NCI-H1436 treated with DMSO at 0.1 percent for 48 hours (cell line): ENCODE measurements at places on chromosomes 5 and 9.

- no peak for DNase-seq
Measured at GRCh38 chr5:146466521-146467349, 19.6 kb downstream of the TCERG1 start.

DNA sequence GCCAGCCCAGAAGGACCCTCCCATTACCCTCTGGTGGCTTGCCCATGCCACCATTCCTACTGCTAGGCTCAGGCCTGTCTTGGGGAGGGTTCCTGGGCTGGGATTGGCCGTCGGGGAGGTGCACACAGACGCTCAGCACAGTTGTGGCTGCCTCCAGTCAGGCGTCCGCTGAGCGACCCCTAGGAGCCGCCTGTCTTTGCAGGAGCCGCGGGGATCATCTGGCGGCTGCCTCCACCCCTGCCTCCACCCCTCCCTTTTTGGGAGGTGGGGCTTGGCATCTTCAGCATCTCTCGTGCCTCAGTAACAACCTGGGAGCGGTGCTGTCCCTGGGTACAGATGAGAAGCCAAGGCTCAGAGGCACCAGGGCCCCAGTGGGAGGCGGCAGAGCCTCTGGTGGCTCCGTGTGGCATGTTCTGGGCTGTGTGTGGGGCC is 39.6 kb downstream of the RXRA start:
- DNase-seq = no peak

- no peak for DNase-seq
Measured at GRCh38 chr5:36598045-36598444, 8.4 kb upstream of the SLC1A3 start.

DNA sequence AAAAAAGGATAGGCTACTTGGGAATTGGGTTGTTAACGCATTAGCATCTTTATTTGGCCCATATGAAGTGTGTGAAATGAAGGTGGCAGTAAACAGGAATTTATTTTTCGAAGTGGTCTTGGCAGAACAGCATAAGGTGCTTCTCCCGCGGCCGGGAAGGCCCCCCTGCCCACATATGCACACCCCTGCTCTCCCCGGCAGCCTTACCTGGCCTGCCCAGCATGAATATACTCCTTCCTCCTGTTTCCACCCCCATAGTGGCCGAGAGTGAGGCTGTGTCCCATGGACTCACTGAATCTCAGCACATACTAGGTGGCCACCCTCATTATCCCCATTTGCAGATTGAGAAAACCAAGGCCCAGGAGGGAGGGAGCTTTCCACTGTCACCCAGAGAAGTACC is 54.0 kb upstream of the OLFM1 start:
- no peak for DNase-seq

- no peak for DNase-seq
Measured at GRCh38 chr5:76704131-76704663, 11.7 kb upstream of the F2R start.

GRCh38 chr5:131164191-131165118 is 601 bp downstream of the HINT1 start:
- no peak for DNase-seq

- no peak for DNase-seq
Measured at GRCh38 chr5:15807248-15807647, 307.3 kb downstream of the FBXL7 start.

GRCh38 chr5:123617561-123617960 is 105.6 kb downstream of the CSNK1G3 start:
- no peak for DNase-seq

- DNase-seq = no peak
Measured at GRCh38 chr5:29949301-29949872, 1244.1 kb upstream of the CDH6 start.

- no peak for DNase-seq
Measured at GRCh38 chr5:158407824-158408195, 548.9 kb upstream of the CLINT1 start.

DNA sequence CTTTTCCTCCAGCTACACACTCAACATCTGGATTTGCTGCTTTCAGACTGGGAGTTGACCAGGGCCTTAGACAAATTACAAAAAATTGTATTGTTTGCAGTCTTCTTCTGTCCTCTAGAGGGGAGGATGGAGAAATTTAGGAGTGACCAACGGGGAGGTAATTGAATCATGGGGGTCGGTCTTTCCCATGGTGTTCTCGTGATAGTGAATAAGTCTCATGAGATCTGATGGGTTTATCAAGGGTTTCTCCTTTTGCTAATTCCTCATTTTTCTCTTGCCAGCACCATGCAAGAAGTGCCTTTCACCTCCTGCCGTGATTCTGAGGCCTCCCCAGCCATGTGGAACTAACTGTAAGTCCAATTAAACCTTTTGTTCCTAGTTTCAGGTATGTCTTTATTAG is 4.2 kb downstream of the IFNA8 start:
- no peak for DNase-seq

DNA sequence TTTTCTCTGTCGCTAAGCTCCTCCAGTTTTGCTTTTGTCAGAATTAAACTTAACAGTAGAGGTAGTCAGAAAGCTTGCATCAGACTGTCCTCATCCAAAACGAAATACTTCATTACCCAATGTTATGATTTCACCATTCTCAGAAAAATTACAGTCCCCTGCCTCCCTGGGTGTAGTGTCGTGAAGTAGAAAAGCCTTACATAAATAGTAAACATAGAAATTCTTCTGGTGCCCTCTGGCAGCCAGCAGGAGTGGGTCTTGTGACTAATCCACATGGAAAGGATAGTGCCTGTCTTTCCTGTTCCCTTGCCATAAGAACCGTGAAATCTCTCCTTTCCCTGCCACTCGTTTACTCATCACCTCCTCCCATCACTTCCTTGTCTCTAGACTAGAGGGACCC is 230.6 kb downstream of the GNA14 start:
- DNase-seq = no peak

GRCh38 chr5:109191153-109191558 is 218.6 kb downstream of the PJA2 start:
- DNase-seq = no peak

DNA sequence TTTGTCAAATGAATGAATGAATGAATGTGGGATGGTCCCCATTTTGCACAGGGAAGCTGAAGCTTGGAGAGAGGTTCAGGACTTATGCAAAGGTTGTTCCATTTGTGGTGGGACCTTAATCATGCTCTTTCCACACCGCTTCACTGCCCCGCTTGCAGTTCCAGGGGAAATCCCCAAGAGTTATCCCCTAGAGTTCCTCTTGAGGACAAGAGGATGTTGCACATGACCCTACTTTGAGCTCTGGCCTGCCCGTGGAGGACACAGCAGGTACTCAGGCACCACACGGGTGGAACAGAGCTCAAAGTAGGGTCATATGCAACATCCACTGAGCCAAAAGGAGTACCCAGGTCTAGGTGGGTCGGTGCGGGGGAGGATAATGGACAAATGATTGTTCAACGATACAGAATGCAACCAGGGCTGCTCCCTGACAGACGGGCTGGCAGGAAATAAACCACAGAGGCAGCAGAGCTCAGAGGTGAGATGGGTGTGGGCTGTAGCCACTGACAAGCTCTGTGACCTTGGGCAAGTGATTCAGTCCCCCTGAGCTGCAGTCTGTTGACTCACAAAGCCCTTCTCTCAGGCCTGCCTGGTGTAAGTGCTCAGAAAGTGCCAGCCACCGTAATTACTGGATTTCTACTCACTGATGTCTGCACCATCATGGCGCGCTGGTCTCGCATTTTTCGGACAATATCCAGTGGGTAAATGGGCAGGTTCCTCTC is 60.3 kb upstream of the EPB41L4B start:
- DNase-seq = no peak

- no peak for DNase-seq
Measured at GRCh38 chr5:170747357-170747756, 36.2 kb upstream of the GABRP start.
